ENCODE measurements at places on chromosomes 5 and 9. TPM values are rescaled to one million over a fixed set of nuclear protein-coding genes. Genes with fewer than 3 reads are reported as not detected.

- H3K27ac ChIP-seq: no peak overlapping the region
- H3K27me3 ChIP-seq: peaks cover 47% of the 10 kb centered on the region
- peak; percentile 58 for DNase-seq
- H3K4me3 ChIP-seq: peak overlapping the region; percentile 87
- peaks cover 14% of the 10 kb centered on the region for H3K4me1 ChIP-seq
Measured at GRCh38 chr9:100473276-100474081, 530 bp downstream of the TMEFF1 start.

The LAMC3 gene
- 0.65 TPM for total RNA-seq

GRCh38 chr5:40585537-40586267 is 94.0 kb upstream of the PTGER4 start:
- no peak for DNase-seq
- no peaks in the 10 kb centered on the region for H3K27me3 ChIP-seq
- peaks cover 19% of the 10 kb centered on the region for H3K4me1 ChIP-seq
- no peaks in the 10 kb centered on the region for H3K36me3 ChIP-seq
- no peak overlapping the region for H3K4me3 ChIP-seq

The SURF4 gene
- 426 TPM for total RNA-seq

The BTNL9 gene
- total RNA-seq: not detected

DNA sequence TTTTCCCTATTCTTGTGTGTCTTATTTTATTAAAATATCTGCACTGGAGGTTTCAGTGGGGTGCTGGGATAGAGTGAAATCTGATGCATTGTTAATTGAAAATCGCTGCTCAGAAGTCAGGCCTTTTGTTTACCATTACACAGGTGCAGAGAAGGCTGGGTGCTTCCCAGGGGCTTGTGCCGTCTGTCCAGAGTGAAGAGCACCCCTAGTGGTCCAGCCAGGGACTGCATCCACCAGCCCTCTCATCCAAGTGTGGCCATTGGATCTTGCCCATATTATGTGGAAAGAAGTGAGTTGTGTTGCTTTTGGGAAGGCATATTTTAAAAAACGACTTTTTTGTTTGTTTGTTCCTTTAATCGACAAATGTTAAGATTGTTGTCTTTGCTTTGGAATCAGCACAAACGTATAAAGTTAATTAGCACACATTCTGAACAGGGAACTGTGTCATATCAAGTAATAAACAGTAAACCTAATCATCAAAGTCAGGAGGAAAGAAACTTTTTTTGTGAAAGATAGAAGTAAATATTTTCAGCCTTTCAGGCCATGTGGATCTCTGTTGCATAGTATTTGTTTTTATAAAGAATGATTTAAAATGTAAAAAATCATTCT is 315.6 kb downstream of the MTRR start:
- peak; percentile 32 for DNase-seq
- no peak overlapping the region for H3K4me3 ChIP-seq
- no peaks in the 10 kb centered on the region for H3K4me1 ChIP-seq
- H3K36me3 ChIP-seq: no peaks in the 10 kb centered on the region

DNA sequence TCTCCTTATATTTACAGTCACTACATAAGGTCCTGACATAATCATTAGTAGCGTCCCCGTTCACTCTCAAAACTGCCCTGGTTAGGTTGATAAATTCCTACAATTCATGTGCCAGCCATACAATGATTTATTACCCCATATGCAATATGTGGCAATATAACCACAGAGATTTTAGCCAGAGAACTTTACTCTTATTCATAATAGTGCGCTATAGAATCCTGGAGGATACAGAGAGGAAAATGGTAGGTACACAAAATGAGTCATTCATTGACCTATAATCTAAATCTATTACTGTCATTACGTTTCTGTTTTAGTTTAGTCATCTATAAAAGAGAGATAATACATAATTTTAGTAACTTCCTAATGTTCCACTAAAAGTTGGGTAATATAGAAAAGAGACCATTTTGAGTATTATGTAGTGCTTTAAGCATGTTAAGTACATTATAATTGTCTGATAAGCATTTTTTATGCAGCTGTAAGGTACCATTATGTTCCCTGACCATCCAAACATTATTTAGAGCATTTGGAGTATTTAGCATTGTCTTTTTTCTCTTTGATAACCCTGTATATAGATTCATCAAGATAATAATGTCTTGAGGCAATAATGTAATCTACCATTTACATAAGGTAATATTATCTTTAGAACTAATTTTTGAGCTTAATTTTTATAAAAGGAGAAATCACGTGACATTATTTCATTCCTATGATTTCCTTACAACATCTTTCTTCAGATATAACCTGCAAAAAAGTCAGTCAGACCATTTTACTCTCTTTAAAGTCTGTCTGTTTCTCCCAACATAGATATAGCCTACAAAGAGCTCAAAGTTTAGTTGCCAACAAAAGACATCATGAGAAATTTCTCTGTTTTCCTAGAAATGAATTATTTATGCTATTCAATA is 655.5 kb upstream of the ZNF608 start:
- H3K27ac ChIP-seq: no peak overlapping the region
- no peaks in the 10 kb centered on the region for H3K36me3 ChIP-seq
- no peak for DNase-seq
- H3K4me3 ChIP-seq: no peak overlapping the region
- no peaks in the 10 kb centered on the region for H3K27me3 ChIP-seq

DNA sequence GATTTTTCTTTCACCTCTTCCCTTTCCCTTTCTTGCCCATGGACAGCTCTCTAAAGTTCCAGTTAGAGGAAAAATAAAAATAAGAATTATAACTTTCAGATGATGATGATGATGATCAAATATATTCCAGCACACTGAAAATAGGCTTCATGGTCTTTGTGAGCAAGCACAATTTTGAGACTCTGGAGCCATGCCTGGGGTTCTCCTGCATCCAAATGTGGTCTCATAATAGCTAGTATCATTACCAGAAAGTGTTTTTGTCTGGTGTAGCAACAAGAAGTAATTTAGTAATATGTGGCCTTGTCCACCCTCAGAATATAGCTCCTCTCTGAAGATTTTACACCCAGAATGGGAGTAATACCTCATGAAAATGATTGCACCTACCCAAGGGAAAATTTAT is 150.4 kb downstream of the SNCAIP start:
- H3K4me1 ChIP-seq: no peaks in the 10 kb centered on the region
- no peak overlapping the region for H3K4me3 ChIP-seq
- DNase-seq: no peak

- H3K27ac ChIP-seq: no peak overlapping the region
- H3K4me1 ChIP-seq: peaks cover 17% of the 10 kb centered on the region
- no peak overlapping the region for H3K4me3 ChIP-seq
Measured at GRCh38 chr5:55429613-55430253, 105.0 kb downstream of the PLPP1 start.

DNA sequence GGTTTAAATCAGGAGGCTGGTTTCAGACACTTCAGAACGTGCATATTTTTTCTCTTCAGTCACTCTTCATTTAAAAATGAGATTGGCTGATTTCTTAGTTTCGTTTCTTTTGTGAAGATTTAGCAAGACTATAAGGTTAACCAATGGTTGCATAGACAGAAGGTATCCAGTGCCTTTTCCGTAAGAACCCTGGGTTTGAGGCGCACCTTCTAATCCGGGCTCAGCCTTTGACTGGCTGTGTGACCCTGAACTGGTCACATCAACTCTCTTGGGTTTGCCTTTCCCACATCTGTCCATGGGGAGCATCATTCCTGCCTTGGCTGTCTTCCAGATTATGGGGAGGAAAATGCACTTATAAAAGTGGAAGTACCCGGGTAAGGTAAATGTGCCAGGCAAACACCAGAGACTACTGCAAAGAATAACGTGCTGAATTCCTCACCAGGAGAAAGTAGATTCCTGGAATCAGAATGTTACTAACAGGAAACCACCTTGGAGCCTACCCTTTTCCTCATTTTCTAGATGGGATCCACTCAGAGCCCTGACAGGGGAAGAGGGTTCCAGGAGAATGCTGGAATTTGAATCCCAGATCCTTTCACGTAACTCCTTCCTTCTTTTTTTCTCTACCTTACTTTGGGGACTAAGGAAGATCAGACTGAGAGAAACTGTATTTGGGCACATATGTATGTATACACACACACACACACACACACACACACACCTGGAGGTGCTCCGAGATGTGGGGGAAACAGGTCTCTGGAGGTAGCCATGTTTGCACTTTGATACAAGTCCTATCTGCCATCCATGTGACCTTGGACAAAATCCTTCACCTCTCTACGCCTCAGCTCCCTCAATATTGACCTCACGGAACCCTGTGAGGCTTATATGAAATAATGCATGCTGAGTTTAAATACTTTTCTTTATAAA is 6.8 kb downstream of the HAND1 start:
- H3K4me1 ChIP-seq: peaks cover 28% of the 10 kb centered on the region
- H3K36me3 ChIP-seq: no peaks in the 10 kb centered on the region
- DNase-seq: no peak
- no peak overlapping the region for H3K4me3 ChIP-seq

- no peak overlapping the region for H3K27ac ChIP-seq
- H3K4me1 ChIP-seq: peaks cover 6% of the 10 kb centered on the region
- no peaks in the 10 kb centered on the region for H3K27me3 ChIP-seq
- DNase-seq: no peak
- no peaks in the 10 kb centered on the region for H3K36me3 ChIP-seq
- no peak overlapping the region for H3K4me3 ChIP-seq
Measured at GRCh38 chr9:135983208-135984071, 22.3 kb upstream of the UBAC1 start.

The PANK3 gene
- 48.6 TPM for total RNA-seq

- no peaks in the 10 kb centered on the region for H3K4me1 ChIP-seq
- DNase-seq: no peak
- H3K27me3 ChIP-seq: no peaks in the 10 kb centered on the region
Measured at GRCh38 chr9:114056527-114056926, 21.6 kb downstream of the AMBP start.

DNA sequence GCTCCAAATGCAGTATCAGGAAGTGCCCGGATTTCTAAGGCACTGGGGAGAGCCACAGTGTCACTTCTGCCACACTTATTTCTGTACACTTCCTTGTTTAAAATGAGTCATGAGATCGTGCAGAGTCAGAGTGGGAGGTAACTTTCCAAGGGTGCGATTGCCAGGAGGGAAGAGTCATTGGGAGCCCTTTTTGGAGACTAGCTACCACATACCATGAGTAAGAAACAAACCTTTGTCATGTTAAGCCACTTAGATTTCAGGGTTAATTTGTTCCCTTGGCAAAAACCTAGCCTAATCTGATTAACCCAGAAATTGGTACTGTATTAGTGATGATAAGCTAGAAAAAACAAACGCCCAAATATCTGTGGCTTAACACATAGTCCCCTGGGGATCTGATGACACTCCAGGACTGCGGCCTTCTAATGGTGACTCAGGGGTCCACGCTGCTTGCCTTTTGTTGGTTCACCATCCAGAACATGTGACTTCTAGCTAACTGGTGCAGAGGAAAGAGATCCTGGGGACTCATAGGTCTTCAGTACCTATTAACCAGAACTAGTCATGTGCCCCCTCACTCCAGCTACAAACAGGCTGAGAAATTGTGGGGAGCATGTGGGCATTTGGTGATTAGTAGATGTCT is 48.6 kb upstream of the TLE1 start:
- H3K27me3 ChIP-seq: no peaks in the 10 kb centered on the region
- H3K36me3 ChIP-seq: no peaks in the 10 kb centered on the region
- DNase-seq: no peak
- H3K4me3 ChIP-seq: no peak overlapping the region
- H3K4me1 ChIP-seq: no peaks in the 10 kb centered on the region
- no peak overlapping the region for H3K27ac ChIP-seq

GRCh38 chr9:120857481-120857880 is 14.8 kb upstream of the PSMD5 start:
- H3K27me3 ChIP-seq: no peaks in the 10 kb centered on the region
- H3K36me3 ChIP-seq: no peaks in the 10 kb centered on the region
- H3K4me1 ChIP-seq: no peaks in the 10 kb centered on the region
- DNase-seq: no peak
- H3K4me3 ChIP-seq: no peak overlapping the region

The IRGM gene
- total RNA-seq: 4.1 TPM

GRCh38 chr9:93206576-93207155 is 22.7 kb downstream of the WNK2 start:
- H3K4me1 ChIP-seq: peaks cover 5% of the 10 kb centered on the region
- DNase-seq: no peak
- H3K27me3 ChIP-seq: no peaks in the 10 kb centered on the region
- H3K36me3 ChIP-seq: no peaks in the 10 kb centered on the region

Measured in activated T-cell treated with anti-CD3 and anti-CD28 coated beads, Interleukin-2, amount 50 U/mL, for 72 hours (primary cell).